ENCODE measurements at places on chromosomes 4 and X. TPM values are rescaled to one million over a fixed set of nuclear protein-coding genes. Genes with fewer than 3 reads are reported as not detected.
A peak's percentile ranks its signal among the peaks of the same experiment; 100 is the strongest.

GRCh38 chr4:1204828-1205585 is 32.6 kb upstream of the SPON2 start:
- DNase-seq: peak; percentile 12

DNA sequence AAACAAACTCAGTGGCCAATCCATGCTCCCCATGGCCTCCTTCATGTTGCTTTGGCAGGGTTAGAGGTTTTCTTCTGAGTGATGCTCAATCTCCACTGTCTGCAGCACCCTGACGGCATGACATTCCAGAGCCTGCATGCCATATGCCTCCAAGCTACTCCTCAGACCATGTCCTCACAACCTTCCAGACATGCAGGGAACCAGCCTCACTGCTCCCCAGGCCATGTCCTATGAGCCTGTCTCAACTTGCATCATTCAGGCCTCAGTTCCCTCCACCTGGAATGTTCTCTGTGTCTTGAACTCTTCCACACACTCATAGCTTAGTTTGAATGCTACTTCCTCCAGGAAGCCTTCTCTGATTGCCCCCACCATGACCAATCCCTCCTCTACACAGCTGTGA is 18.8 kb downstream of the PROM1 start:
- no peak for DNase-seq

DNA sequence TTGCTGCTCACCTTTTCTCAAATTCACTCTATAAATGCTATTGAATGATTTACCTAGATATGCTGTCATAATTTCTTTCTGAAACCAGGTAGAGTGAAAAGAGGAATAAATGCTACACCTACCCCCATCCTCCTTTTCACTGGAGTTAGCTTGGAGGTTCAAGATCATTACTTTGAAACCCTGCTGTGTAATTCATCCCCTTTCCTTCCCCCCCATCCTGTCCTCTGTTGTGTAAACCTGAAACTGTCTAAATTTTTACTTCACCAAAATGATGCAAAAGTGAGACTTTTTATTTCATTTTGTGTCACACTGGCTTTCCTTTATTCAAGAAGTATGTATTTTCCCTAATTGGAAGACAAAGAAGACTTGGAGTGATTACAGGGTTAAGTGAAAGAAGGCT is 5.4 kb downstream of the ZCCHC18 start:
- DNase-seq: no peak

- DNase-seq: no peak
Observed at GRCh38 chrX:140860718-140861117, 141.7 kb upstream of the SPANXB1 start.

GRCh38 chr4:64079316-64079715 is 329.9 kb downstream of the TECRL start:
- no peak for DNase-seq

GRCh38 chr4:32030406-32030805 is 1310.2 kb downstream of the PCDH7 start:
- no peak for DNase-seq

DNA sequence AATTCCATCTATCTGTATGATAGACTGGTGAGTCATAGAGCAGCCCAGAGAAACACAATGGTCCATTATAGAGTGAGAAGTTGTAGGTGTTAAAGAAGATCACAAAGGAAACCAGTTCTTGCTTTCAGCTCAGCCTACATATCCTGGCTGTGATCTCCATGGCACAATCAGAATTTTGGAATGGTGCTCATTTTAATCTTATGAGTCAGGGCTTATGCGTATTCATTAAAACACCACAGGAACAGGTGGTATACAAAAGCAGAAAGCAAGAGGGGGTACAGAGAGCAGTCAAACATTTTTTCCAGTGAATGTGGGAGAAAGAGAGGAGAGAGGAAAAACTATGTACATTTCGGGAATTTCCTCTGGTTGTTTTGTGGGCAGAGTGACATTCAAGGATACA is 126.9 kb downstream of the MFAP3L start:
- no peak for DNase-seq

GRCh38 chr4:82733636-82734035 is 65.0 kb downstream of the SCD5 start:
- DNase-seq: no peak

GRCh38 chr4:89055157-89056080 is 1.6 kb downstream of the FAM13A start:
- DNase-seq: no peak

- no peak for DNase-seq
Observed at GRCh38 chr4:15003891-15004738, 1.8 kb downstream of the CPEB2 start.

GRCh38 chr4:30116401-30116800 is 603.8 kb upstream of the PCDH7 start:
- no peak for DNase-seq

DNA sequence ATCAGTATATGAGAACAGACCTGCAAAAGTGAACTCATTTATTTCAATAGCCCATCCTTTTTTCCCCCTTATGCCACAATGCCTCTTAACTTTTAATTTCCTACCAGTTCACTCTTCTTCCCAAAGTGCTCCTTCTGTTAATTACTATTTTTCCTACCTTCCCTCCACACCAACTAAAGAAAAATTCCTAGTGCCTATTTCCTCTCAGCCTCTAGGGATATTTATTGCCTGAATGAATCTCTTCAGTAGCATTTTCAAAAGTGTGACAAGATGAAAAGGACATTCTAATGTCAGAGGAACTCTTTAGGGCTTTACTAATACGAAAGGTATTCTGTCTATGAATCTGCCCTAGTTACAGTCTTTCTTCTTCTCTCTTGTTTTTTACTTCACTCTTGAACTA is 181.1 kb upstream of the SPRY1 start:
- DNase-seq: no peak

DNA sequence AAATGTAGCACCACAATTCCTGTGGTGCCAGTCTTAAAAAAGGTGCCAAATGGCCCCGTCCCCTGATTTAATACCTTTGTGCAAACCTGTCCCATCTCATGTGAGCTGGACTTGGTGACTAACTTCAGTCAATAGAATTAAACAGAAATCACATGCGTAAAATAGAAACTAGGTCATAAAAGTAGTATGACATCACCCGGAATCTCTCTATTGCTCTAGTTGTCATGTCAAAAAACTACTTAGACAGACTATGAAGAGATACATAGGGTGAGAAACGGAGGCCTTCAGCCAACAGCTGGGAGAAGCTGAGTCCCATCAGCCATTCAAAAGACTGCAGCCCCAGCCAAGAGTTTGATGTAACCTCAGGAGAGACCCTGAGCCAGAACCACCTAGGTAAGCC is 293.5 kb upstream of the HS3ST1 start:
- DNase-seq: no peak

GRCh38 chrX:136497556-136498052 is at the start of gene HTATSF1:
HTATSF1 (plus strand) TSS chrX:136497592; CDS start chrX:136497685, 93 bp downstream.
- no peak for DNase-seq

DNA sequence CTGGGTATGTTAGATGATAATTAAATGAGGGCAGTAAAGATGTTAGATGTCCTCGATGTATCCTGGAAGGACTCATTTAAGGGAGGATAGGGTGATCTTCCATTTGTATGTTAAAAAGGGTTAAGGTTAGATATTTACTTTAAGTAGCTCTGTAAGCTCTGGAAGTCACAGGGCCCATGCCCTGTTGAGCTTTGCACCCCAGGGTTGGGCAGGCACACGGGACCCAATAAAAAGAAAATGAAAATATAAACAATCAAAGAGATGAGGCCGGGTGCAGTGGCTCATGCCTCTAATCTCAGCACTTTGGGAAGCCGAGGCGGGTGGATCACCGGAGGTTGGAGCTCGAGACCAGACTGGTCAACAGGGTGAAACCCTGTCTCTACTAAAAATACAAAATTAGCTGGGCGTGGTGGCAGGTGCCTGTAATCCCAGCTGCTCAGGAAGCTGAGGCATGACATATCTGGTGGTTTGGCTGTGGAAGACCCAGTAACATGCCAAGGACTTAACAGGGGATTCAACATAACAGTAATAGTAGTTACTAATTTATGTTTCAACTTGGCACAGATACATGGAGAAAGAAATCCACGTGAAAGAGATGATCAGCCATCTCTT is 16.9 kb upstream of the PHEX start:
- no peak for DNase-seq

- no peak for DNase-seq
Observed at GRCh38 chr4:109276482-109277095, 25.9 kb downstream of the COL25A1 start.

DNA sequence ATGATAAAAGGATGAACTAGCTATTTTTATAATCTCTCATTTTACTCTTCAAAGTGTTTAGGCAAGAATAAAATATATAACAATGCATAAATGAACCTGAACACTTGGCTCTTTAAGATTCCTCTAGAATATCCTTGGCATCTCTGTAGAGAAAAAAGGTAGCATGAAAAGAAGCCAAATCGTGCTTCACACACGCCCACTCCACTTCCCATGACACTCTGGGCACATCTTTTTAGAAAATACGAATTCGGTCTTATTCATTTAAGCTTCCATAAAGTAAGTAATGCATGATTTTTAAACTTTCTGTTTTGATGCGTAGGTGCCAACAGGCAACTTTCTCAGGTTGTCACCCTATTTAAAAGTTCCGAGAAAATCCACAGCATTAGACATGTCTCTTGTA is 73.6 kb upstream of the SORBS2 start:
- DNase-seq: no peak

DNA sequence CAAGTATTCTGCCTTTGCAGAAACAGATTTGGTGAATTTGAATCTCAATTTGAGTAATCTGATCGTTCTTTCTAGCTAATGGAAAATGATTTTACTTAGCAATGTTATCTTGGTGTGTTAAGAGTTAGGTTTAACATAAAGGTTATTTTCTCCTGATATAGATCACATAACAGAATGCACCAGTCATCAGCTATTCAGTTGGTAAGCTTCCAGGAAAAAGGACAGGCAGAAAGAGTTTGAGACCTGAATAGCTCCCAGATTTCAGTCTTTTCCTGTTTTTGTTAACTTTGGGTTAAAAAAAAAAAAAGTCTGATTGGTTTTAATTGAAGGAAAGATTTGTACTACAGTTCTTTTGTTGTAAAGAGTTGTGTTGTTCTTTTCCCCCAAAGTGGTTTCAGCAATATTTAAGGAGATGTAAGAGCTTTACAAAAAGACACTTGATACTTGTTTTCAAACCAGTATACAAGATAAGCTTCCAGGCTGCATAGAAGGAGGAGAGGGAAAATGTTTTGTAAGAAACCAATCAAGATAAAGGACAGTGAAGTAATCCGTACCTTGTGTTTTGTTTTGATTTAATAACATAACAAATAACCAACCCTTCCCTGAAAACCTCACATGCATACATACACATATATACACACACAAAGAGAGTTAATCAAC is 15.3 kb downstream of the PLP1 start:
- DNase-seq: no peak

DNA sequence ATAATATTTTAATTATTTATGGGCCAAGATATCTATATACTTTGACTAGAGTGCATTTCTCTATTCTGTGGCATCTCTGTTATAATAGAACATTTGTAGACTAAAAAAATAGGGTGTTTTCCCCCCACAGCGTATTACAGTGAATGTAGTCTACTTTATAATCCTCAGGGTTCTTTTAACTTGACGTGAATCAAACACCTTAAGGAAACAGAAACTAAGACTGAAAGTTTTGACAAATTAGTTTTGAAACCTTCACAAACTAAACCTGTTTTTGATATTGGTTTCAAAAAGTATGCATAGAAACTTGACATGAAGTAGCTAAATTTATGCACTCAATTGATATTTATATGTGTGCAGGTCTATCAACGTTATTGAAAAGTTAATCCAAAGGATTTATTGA is 1963.1 kb upstream of the TENM3 start:
- DNase-seq: no peak

- DNase-seq: no peak
Observed at GRCh38 chr4:2924765-2925301, 38.4 kb downstream of the NOP14 start.

DNA sequence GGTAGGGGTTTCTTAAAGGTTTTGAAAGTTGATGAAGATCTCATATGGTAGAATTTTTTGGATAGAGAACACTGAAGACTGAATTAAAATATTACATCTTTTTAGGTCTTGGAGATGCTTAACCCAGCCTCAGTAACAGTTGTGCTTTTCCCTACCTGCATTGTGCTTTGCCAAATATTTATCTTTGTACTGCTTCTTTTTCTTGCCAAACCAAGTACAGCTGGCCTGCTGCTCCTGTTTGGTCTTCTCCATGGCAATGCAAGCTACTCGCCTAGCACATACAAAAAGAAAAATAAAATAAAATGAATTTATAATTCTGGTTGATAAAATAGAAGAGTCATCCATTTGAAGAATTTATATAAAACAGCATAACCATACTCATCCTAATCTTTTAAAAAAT is 95.4 kb downstream of the NYX start:
- no peak for DNase-seq

- DNase-seq: no peak
Observed at GRCh38 chr4:1099684-1100335, 13.6 kb downstream of the RNF212 start.

- no peak for DNase-seq
Observed at GRCh38 chr4:185142564-185142911, 528 bp upstream of the SLC25A4 start.

DNA sequence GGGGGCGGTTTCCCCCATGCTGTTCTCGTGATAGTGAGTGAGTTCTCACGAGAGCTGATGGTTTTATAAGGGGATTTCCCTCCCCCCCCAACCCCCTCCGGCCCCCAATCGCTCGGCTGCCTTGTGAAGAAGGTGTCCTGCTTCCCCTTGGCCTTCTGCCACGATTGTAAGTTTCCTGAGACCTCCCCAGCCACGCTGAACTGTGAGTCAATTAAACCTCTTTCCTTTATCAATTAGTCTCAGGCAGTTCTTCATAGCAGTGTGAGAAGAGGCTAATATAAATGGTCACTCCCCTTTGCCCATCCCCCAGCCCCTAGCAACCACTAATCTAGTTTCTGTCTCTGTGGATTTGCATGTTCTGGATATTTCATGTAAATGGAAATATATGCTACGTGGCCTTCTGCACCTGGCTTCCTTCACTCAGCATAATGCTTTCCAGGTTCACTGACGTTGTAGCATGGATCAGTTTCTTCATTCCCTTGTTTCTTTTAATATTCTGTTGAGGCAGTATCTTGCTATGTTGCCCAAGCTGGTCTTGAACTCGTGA is 16.4 kb downstream of the GPR143 start:
- DNase-seq: no peak

DNA sequence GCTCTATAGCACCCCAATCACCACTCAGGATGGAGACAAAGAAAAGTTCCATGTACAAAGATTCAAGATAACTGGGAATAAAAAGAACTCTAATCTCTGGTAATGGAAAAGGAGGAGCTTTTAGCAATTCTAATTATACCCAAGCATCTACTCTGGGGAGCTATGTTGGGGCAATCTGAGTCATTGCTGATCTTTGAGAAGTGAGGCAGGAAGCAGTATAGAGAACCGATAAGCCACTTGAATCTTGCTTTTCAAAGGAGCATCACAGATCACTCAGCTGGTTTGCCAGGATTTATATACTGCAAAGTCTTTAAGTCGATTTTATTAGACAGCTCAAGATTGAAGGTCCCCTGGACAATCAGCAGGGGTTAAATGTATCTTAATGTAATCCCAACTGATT is 220.0 kb downstream of the ENOX2 start:
- no peak for DNase-seq

The ARHGAP6 gene
- total RNA-seq: 45.5 TPM

The SLC25A5 gene
- 115 TPM for total RNA-seq

The COL4A5 gene
- 7.0 TPM for total RNA-seq

The MTTP gene
- total RNA-seq: not detected

The SPON2 gene
- total RNA-seq: 14.2 TPM

The COX7B2 gene
- not detected for total RNA-seq

The CDKL2 gene
- 0.38 TPM for total RNA-seq

The STEEP1 gene
- total RNA-seq: 28.5 TPM

The C4orf36 gene
- 2.2 TPM for total RNA-seq

Data from omental fat pad (tissue), 4 donors.